ENCODE measurements at places on chromosomes 7 and 10.

- DNase-seq: no peak
Measured at GRCh38 chr7:112510001-112510742, 29.4 kb downstream of the LSMEM1 start.

GRCh38 chr10:109866168-109866994, 56.9 kb downstream of the XPNPEP1 start:
- no peak for DNase-seq

DNA sequence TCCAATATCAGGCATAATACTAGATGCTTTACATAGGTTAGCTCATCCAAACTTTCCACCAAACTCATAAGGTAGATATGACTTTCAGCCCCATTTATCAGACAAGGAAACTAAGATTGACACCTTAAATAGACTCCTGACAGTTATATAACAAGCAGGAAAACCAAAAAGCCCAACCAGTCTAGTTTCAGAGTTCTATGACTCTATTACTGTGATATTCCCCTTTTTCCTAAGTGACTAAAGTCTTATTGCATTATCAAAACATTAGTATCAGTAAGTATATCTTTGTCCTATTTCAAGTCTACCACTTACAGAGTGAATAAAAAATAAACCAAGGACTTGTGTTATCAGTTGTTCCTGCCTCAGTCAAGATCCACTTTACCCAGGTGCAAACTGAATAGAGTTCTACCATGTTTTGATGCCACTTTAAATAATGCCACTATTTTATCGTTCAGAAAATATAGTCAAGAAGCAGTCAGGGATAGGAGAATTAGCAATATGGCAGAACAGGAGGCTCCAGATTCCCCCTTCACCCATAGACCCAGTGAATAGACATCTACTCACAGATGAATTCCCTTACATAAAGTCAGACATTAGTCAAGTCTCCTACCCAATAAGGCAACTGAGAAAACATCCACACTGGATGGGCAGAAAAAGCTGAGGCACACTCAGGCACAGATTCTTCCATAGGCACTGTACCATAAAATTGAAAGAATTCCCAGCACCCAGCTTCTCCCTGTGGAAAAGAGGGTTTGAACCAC, 74.1 kb downstream of the CRPPA start:
- DNase-seq: no peak

- DNase-seq: no peak
Measured at GRCh38 chr7:155345490-155345889, 47.8 kb downstream of the INSIG1 start.

GRCh38 chr10:62019685-62020359, 118.3 kb downstream of the ARID5B start:
- no peak for DNase-seq
